Foreskin keratinocyte (primary cell): ENCODE measurements at places on chromosomes 5 and 9.

GRCh38 chr9:34373749-34374148, 2.9 kb downstream of the MYORG start:
- DNase-seq: no peak

DNA sequence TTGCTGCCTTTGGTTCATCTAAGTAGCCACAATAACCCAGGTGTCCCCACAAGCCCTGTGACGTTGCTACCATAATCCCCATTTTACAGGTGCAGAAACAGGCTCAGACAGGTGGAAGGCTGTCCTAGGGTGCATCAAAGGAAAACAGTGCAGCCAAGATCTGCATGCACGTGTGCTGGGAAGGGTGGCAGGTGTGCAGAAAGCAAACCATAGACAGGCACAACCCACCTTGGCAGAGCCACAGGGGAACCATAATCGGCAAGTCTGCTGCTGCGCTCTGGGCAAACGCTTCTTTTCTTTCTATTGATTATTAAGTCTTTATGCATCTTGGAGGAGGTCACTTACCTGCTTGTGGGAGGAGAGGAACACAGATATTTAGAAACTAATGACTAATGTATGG, 7.1 kb downstream of the NSG2 start:
- no peak for DNase-seq

- no peak for DNase-seq
Observed at GRCh38 chr5:177440211-177440989, 6.2 kb upstream of the PRR7 start.

GRCh38 chr5:119383008-119383407, 27.2 kb downstream of the TNFAIP8 start:
- no peak for DNase-seq

DNA sequence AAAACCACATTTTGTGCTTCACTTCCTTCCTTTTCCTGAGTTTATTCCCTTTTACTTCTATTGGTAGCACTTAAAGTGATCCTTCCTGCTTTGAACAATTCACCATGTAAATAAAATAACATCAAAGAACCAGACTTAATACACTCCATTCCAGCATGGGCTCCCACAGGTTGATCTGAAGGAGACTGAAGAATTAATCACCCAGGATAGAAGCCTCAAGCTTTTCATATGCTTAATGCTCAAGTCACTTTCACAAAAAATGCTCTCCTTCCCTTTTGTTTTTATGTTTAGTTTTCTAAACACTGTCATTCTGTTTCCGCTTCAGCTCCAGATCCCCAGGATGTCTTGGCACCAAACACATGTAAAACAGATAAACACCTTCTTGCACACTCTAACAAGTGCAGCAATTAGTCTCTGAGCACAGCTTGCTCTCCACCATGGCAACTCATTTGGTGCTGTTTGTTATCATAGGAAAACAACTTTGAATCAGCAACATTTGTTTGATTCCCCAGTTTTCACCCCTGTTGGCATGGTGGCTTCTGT, 37.0 kb downstream of the DMRTA1 start:
- DNase-seq: no peak

- DNase-seq: no peak
Observed at GRCh38 chr5:67246108-67246507, 49.5 kb upstream of the CD180 start.
